KBM-7 (cell line): ENCODE measurements at places on chromosomes 1 and 21.

DNA sequence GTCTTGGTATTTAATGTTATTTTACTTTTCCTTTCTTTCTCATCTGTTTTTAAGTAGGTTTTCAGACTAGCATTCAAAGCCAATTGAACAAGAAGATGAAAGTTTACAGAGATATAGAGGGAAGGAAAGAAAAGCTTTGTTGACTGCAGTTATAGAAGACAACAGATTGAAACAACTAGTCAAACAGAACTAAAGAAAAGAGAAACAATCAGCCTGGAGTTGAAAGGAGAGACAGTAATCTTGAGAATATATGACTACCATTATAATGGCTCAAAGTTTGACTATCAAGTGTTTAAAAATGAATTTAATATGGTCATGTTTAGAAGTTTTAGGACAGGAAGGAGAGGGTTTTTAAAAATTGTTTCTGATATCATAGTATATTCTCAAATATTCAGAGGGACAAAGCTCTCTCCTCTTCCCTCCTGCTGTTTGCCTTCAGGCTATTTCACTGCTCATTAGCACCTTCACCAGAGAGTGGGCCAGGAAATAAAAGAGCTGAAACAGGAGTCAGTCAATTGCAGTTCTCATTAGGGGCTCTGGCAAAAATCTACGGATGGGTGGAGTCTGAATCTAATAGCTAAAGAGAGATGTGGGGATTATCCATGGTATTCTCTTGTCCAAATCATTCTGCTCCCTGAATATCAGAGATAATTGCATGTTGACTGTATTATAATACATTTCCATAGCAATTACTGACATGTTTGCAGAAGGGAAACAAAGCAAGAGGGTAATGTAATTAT is 577.8 kb downstream of the BRINP3 start:
- DNase-seq, result no peak

- DNase-seq, result no peak
These were observed 37.3 kb downstream of the PTAFR start for GRCh38 chr1:28139025-28139712.

- DNase-seq, result no peak
These were observed 8.2 kb upstream of the SSX2IP start for GRCh38 chr1:84698151-84699110.

DNA sequence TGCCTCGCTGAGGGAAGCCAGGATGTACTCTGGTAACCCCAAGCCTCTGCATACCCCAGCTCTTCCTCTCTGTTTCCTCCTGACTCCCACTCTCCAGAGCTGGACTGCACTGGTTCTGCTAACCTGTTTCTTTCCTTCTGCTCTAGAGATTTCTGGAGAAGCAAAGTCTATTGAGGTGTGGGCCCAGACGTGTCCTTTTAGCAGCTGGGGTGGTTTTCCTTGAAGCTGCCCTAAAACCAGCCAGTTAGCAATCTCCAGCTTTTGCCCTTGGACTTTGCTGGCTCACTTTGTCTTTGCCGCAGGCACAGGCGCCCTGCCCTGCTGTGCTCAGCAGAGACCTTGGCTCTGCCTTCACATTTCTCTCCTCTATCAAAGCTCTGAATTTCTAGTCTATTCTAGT is 171.8 kb upstream of the IVNS1ABP start:
- DNase-seq, result no peak

DNA sequence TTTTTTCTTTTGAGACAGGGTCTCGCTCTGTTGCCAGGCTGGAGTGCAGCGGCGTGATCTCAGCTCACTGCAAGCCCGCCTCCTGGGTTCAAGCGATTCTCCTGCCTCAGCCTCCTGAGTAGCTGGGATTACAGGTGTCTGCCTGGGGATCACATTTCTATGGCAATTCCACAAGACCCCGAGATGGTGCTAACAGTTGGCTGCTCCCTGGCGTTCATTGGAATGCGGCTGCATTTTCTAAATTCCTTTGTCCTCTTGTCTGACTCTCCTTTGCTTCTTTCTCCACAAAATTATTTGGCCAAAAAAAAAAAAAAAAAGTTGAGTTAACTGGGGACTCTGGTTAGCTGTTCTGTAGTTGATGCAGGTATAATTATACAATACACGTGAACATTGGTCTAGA is 176.4 kb downstream of the ETS2 start:
- no peak for DNase-seq

GRCh38 chr21:41582298-41582840 is 74.4 kb upstream of the TMPRSS2 start:
- DNase-seq, result no peak
